ENCODE measurements at places on chromosomes 13 and 19.

- no peaks in the 10 kb centered on the region for H3K36me3 ChIP-seq
- no peaks in the 10 kb centered on the region for H3K4me1 ChIP-seq
- H3K4me3 ChIP-seq = no peak overlapping the region
- peaks cover 32% of the 10 kb centered on the region for H3K27me3 ChIP-seq
Observed at GRCh38 chr13:33178209-33178840, 107.2 kb downstream of the STARD13 start.

GRCh38 chr19:21439201-21439751, 42.3 kb downstream of the ZNF493 start:
- no peaks in the 10 kb centered on the region for H3K27me3 ChIP-seq
- no peak overlapping the region for H3K27ac ChIP-seq
- H3K36me3 ChIP-seq = no peaks in the 10 kb centered on the region
- no peak overlapping the region for H3K4me3 ChIP-seq
- H3K4me1 ChIP-seq = no peaks in the 10 kb centered on the region

DNA sequence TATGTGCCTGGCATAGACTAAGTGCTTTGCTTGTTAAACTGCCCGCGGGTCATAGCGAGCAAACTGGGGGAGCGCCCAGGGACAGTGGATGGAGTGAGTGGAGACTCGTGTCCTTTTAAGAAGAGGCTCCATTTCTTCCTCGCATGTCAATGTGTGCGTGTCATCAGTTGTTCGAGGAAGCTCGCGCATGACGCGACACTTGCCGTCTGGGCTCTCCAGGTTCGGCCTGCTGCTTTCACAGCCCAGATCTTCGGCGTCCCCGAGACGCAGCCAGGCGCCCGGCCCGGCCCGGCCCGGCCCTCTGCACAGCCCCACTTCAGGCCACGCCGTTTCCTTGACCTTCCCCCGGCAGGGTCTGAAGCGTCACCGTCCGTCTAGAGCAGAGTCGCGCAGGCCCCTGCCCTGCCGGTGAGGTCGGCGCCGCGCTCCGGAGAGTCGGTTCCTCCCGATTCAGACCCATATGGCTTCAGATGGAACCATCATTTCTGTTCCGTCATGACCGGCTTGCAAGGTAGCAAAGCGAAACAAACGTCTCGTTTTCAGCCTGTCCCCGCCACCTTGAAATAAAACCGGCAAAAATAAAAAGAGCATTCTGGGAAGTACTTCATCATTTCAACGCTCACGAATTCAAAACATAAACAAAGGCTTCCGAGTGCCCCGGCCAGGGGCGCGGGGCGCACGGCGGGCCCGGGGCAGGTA, 599 bp upstream of the ARHGEF7 start:
- H3K36me3 ChIP-seq = peaks cover 3% of the 10 kb centered on the region
- peak overlapping the region; percentile 93 for H3K4me3 ChIP-seq
- peaks cover 79% of the 10 kb centered on the region for H3K27me3 ChIP-seq
- no peak for DNase-seq

- H3K4me1 ChIP-seq = peaks cover 16% of the 10 kb centered on the region
- H3K27me3 ChIP-seq = no peaks in the 10 kb centered on the region
- H3K36me3 ChIP-seq = peaks cover 3% of the 10 kb centered on the region
- H3K4me3 ChIP-seq = no peak overlapping the region
- H3K27ac ChIP-seq = no peak overlapping the region
- no peak for DNase-seq
Observed at GRCh38 chr13:42068886-42069285, 20.4 kb downstream of the DGKH start.

DNA sequence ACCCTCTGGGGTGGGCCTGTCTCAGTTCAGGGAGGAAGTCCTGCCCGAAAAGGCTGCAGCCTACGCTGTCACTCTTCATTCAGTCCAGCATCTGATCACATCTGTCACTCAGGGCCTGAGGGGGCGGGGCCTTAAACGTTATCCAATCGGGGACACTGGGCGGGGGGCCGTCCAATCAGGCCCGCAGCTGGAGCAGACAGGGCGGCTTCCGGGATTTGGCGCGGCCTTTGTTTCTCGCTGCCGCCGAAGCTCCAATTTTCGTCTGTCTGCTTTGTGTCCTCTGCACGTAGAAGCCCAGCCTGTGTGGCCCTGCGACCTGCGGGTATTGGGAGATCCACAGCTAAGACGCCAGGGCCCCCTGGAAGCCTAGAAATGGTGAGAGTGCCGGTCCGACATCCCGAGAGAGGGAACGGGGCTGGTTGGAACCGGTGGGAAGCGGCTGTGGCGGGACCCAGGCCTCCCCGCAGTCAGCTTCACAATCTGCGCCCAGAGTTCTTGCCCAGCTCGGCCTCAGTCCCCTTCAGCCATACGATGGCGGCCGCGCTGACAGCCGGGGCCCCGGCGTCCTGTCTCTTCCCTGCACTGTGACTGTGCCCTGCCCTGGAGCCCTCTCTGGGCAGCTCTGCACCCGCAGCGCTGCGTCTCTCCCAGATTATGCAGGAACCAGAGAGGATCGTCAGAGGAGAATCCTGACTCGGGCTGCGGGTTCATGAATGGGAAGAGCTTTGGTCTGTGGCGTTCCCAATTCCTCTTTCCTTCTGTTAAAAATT, at the start of gene ZNF730:
Gene ZNF730 (plus strand): TSS at position 224 of the 770 bp plus-strand sequence. CDS start 149 bp downstream, at position 373.
- H3K4me3 ChIP-seq = peak within 1 kb of the TSS; percentile 80
- H3K27ac ChIP-seq = no peak within 1 kb of the TSS
- peaks cover 4% of the 10 kb centered on the region for H3K27me3 ChIP-seq
- H3K36me3 ChIP-seq = no peaks in the 10 kb centered on the region
- H3K4me1 ChIP-seq = no peaks in the 10 kb centered on the region
- DNase-seq = peak; percentile 23

GRCh38 chr13:25881971-25882451, 169.8 kb downstream of the SHISA2 start:
- H3K4me3 ChIP-seq = no peak overlapping the region
- H3K27me3 ChIP-seq = no peaks in the 10 kb centered on the region
- DNase-seq = no peak
- peaks cover 5% of the 10 kb centered on the region for H3K4me1 ChIP-seq
- no peak overlapping the region for H3K27ac ChIP-seq

DNA sequence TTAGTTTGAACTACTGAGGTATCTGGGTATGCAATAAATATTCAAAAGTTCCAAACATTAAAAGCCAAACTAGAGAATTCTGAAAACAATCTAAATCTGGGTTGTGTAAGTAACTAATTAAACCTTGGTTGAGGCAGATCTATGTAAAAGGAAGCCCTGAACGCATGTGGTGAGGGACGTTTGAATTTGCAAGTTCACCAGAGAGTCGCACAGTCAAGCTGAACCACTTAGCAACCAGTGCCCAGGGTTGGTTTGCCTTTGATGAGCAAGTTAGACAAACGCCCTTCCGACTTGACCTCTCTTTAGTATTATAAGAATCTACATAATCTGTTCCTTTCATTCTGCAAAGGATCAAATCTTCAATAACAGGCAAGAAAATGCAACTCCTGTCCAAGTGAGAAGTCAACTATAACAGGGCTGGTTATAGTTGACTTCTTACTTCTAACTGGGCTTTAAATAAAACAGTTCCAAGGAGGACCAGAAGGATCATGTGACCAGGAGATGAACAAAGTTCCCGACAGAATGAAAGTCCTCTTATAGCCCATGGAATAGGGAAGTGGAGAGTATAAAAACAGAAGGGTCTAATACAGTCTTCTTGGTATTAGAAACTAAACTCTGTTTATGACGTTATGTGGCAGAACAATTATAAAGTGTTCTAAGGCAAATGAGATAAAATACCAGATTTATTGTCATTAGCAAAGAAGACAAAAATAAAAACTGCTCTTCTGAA, 40.6 kb downstream of the PHF11 start:
- DNase-seq = no peak
- no peaks in the 10 kb centered on the region for H3K27me3 ChIP-seq
- peaks cover 13% of the 10 kb centered on the region for H3K36me3 ChIP-seq
- peaks cover 18% of the 10 kb centered on the region for H3K4me1 ChIP-seq
- no peak overlapping the region for H3K27ac ChIP-seq

GRCh38 chr13:108775597-108775996, 146.2 kb downstream of the MYO16 start:
- H3K27ac ChIP-seq = no peak overlapping the region
- H3K4me1 ChIP-seq = no peaks in the 10 kb centered on the region
- peaks cover 5% of the 10 kb centered on the region for H3K27me3 ChIP-seq
- no peak overlapping the region for H3K4me3 ChIP-seq

DNA sequence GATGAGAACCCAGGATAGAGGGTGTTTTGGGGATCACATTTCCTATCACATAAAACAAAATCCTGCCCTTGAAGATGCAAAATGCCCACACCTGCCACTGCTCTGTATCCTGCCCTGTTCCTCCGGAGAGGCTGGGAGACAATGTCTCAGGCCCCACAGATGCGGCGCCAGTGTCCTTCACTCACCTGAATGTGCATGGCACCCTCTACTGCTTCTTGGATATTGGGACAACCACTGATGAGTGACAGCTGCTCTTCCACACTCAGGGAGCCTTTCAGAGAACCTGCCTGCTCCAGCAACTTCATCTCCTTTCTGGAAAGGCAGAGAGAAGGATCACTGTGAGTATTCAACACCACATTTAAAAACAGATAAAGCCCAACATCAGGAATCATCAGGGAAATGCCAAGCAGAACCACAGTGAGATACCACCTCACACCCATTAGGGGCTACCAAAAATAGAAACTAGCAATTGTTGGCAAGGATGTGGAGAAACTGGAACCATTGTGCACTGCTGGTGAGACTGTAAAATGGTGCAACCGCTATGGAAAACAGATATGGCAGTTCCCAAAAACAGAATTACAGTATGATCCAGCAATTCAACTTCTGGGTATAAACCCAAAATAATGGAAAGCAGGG, 36.4 kb downstream of the CRYL1 start:
- H3K4me1 ChIP-seq = peaks cover 8% of the 10 kb centered on the region
- no peaks in the 10 kb centered on the region for H3K27me3 ChIP-seq
- no peak overlapping the region for H3K4me3 ChIP-seq
- peak overlapping the region; percentile 37 for H3K27ac ChIP-seq

DNA sequence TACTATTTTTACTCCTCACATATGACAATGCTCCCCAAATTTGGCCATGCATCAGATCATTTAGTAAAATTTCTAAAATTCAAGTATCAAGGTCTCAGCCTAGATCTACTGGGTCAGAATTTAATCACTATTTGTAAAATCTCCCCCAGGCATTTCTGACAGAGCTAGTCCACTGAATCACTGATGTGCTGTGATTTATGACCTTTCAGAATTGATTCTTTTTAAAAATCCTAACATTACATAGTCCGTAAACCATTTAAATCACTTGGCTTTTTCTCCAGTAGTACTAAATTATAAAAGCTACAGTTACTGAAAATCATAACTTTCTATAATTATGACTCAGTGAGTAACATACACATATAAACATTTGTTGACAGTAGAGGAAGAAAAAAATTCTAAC, 92.8 kb upstream of the RAP2A start:
- H3K27ac ChIP-seq = peak overlapping the region; percentile 16
- H3K4me1 ChIP-seq = peaks cover 7% of the 10 kb centered on the region
- H3K36me3 ChIP-seq = peaks cover 8% of the 10 kb centered on the region
- H3K4me3 ChIP-seq = no peak overlapping the region

- no peaks in the 10 kb centered on the region for H3K27me3 ChIP-seq
- H3K4me1 ChIP-seq = no peaks in the 10 kb centered on the region
Observed at GRCh38 chr13:22187329-22187728, 516.5 kb downstream of the FGF9 start.

DNA sequence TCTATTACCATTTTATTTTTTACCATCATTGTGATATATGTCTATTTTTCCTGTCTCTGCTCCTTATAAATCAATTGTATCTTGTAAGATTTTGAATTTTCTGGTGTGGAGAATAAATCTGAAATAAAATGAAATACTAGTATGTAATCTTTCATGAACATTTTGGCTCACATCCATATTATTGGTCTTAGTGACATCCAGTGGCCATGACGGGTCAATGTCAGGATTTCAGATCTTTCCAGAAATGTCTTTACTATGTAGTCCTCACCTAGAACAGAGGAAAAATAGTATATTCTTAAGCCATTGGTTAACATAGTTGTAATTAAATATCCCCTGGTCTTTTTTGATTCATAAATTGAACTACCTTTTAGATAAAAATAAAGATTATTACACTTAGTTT, 109.8 kb upstream of the GPC6 start:
- H3K27ac ChIP-seq = no peak overlapping the region
- H3K4me1 ChIP-seq = no peaks in the 10 kb centered on the region
- DNase-seq = no peak
- H3K27me3 ChIP-seq = no peaks in the 10 kb centered on the region
- no peak overlapping the region for H3K4me3 ChIP-seq

DNA sequence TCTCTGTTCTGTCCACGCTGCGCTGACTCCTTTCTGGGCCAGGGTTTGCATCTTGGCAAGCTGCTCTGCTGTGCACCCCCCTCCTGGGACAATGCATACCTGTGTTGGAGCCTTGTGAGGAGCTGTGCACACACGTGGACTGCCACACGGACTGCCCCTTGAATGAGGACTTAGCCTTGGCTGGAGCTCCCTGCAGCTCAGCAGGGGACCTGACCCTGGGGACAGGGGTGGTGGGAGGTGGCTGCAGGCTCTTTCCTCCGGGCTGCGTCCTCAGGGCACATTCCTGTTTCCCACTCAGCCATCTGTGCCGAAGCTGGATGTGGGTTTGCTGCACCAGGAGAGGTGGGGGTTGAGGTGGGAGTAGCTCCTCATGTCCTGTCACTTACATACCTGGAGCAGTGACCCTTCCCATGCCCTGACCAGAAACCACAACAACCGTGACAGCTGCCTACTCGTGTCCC, 8.2 kb downstream of the RAB11B start:
- H3K27ac ChIP-seq = no peak overlapping the region
- H3K4me1 ChIP-seq = peaks cover 20% of the 10 kb centered on the region
- H3K4me3 ChIP-seq = no peak overlapping the region
- no peak for DNase-seq

DNA sequence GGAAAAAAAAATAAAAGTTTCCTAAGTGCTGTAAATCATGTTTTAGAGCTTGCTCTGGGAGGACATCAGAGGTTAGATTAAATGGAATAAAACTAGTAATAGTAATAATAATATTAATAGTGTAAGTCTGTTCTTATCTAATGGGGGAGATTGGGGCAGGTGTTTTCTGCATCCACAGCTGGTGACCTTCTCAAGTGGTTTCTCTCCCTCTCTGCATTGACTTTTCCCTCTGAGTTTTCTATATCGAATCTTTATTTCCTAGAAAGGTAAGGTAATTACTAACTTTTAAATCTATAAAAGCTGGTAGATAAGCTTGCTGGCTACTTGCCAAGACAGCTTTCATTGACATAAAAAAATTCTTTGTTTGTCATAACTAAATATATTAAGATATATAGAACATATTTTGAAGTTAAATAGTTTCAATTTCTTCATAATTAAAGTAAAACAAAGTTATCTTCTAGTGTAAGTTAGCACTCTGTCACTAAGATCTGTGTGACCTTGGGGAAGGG, 49.6 kb upstream of the DIAPH3 start:
- no peak for DNase-seq
- H3K27ac ChIP-seq = no peak overlapping the region
- peaks cover 24% of the 10 kb centered on the region for H3K27me3 ChIP-seq
